Sciatic nerve (tissue), 2 donors: ENCODE measurements at places on chromosomes 13 and 19. TPM values are rescaled to one million over a fixed set of nuclear protein-coding genes. Genes with fewer than 3 reads are reported as not detected.

- DNase-seq, result no peak
These were observed 455.4 kb downstream of the IRS2 start for GRCh38 chr13:109331011-109331433.

DNA sequence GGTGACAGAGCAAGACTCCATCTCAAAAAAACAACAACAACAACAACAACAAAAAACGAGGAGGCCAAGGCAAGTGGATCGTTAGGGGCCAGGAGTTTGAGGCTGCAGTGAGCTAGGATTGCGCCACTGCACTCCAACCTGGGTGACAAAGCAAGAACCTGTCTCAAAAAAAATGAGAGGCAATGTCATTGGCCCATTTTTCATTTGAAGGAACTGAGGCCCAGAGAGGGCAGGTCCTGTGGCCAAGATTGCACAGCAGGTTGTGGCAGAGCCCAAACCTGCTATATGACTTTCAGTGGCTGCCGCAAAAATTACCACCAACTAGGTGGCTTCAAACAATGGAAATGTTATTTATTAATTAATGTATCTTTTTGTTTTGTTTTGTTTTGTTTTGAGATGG lies 5.5 kb downstream of the PIK3R2 start:
- DNase-seq, result no peak

Gene LRRC4B
- total RNA-seq, result 3.5 TPM

- DNase-seq, result no peak
These were observed 250.3 kb upstream of the OBI1 start for GRCh38 chr13:78909276-78909675.

Gene PSG3
- total RNA-seq, result not detected

Gene SYCN
- not detected for total RNA-seq

Gene ZNF558
- 35.0 TPM for total RNA-seq

Gene ACER1
- total RNA-seq, result not detected

Gene SH2D3A
- total RNA-seq, result 0.45 TPM

- DNase-seq, result no peak
These were observed 930.0 kb upstream of the SLITRK6 start for GRCh38 chr13:86729206-86729605.

DNA sequence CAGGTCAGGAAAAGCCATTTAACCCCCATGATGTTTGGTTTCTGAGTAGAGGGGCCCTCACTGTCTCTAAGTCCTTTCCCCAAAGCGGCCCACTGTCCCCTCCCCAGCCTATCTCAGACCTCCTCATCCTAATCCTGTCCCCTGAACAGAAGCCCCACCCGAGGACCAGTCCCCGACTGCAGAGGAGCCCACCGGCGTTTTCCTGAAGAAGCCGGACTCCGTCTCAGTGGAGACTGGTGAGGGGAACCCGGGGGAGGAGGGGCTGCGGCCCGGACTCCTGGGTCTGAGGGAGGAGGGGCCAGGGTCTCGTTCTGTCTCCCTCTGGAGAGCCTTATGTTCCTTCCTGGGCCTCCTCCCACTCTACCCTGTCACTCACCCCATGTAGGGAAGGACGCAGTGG lies 2.9 kb downstream of the MYBPC2 start:
- DNase-seq, result no peak

DNA sequence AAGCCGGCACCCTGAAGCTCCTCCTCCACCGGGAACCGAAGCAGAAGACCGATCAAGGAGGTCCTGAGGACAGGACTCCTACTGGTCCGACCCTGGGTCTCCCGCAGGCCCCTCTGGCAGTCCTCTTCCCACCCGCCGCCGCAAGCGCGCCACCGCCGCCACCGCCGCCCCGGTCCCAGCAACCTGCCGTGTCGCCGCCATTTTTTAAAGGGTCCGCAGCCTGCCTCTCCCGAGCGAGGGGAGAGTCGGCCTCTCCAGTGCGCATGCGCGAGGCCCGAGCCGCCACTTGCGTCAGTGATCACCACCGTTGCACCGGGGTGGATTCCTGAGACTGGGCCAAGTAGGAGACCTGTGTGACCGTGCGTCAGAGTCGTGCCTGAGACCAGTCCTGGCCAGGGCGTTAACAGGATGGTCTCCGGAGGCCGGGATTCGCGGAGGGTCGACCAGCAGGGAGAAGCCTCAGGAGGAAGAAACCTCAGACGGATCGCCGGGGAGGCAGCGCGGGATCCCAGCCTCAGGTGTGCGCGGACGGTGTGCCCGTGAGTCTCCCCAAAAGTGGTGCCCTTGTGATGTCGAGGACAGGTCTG lies 51.6 kb downstream of the ZNF146 start:
- no peak for DNase-seq

GRCh38 chr13:103487841-103488240 lies 421.6 kb upstream of the SLC10A2 start:
- DNase-seq, result no peak

GRCh38 chr13:96822895-96823294 lies 171.4 kb downstream of the OXGR1 start:
- DNase-seq, result no peak

Gene GDF15
- total RNA-seq, result 8.3 TPM

DNA sequence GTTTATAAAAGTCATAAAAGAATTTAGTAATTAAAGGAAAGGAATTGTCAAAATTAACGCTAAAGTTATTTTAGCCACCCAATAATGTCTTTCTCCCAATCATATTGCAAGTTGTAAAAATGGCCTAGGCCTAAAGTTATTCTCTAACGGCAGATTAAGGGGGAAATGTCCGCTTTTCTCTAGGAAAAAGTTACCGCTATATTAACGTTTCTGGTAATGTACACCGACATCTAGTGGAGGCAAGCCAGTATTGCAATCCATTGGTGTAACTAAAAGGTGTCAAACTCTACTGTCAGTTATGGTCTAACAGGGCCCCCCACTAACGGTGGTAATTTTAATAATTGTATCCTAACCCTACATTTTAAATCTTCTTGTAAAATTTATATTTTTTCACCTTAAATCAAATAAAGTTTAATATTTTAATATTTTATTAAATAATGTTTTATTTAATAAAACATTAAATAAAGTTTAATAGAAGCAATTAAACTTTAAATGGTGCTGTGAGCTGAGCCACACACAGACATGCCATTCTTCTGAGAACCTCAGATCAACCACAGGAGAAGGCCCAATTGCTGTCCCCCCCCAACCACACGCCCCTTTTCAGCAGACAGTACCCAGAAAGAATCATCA lies 35.9 kb upstream of the ZSCAN5A start:
- DNase-seq, result peak; percentile 55

GRCh38 chr19:3145909-3146676 lies 10.3 kb downstream of the GNA15 start:
- no peak for DNase-seq

Gene FUT1
- total RNA-seq, result 3.6 TPM

DNA sequence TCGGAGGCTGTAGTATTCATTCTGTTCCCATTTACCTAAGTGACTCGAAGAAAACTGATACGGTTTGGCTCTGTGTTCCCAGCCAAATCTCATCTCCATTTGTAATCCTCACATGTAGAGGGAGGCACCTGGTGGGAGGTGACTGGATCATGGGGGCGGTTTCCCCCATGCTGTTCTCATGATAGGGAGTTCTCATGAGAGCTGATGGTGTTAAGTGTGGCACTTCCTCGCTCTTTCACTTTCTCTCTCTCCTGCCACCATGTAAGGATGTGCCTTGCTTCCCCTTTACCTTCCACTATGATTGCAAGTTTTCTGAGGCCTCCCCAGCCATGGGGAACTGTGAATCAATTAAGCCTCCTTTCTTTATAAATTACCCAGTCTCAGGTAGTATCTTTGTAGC lies 23.5 kb downstream of the SLAIN1 start:
- no peak for DNase-seq

Gene ZNF560
- not detected for total RNA-seq

DNA sequence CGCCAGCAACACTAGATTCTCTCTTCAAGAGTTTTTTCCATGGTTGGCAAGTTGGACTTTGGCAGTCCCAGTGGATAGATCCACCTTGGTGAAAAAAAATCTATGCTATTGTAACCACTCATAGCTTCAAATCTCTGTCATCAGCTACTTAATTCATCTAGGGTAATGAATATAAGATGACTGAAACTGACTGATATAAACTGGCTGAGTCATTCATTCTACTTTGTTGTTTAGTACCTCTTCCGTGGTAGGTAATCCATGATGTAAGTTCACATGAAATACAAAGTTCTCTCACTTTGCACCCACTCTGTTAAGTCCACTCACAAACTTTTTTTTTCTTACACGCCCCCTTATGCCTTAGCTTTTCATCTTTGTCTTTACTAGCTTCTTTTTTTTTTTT lies 1381.5 kb downstream of the SLITRK5 start:
- no peak for DNase-seq

- no peak for DNase-seq
These were observed 11.1 kb downstream of the ZNF844 start for GRCh38 chr19:12075538-12076139.

DNA sequence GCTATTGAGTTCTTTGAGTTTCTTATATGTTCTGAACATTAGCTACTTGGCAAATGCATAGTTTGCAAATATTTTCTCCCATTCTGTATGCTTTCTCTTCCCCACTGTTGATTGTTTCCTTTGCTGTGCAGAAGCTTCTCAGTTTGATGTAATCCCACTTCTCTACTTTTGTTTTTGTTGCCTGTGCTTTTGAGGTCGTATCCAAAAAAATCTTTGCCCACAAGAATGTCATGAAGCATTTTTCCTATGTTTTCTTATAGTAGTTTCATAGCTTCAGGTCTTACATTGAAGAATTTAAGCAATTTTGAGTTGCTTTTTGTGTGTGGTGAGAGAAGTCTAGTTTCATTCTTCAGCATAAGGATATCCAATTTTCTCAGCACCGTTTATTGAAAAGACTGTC lies 536.7 kb upstream of the ARGLU1 start:
- DNase-seq, result no peak

DNA sequence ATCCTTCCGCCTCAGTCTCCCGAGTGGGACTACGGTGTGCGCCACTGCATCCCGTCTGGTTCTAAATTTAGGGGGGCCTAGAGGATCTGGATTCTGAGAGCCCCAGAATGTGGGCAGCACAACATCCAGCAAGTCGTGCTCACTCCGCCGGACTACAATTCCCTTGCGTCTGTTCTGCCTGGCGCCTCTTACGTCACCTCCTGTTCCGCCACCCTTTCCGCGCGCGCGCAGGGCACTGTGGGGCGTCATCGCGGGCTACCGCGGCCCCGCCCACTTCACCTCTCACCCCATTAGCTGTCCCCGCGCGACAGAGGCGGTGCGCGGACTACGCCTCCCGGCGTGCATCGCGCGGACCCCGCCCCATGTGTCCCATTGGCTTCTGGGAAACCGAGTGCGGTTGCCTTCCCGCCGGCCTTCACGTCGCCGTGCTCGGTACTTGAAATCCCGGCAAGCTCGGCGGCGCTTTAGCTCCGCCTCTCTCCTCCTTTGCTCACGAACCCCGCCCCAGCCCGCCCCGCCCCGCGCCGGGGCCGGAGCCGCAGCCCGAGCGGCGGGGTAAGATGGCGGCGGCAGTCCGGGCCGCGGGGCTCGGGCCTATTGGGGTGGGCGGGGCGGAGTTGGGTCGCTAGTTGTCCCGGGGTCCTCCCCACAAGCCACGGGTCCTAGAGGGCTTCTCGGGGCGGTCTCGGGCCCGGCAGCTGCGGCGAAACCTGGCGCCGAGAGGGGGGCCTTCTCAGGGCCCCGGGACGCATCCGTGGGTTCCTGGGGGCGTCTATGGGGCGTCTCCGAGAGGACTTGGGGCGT lies at the start of gene SCAF1:
TSS of gene SCAF1 (plus strand) at position 522 of the 804 bp plus-strand sequence. CDS start 2,818 bp downstream, outside the sequence.
- DNase-seq, result peak; percentile 99

DNA sequence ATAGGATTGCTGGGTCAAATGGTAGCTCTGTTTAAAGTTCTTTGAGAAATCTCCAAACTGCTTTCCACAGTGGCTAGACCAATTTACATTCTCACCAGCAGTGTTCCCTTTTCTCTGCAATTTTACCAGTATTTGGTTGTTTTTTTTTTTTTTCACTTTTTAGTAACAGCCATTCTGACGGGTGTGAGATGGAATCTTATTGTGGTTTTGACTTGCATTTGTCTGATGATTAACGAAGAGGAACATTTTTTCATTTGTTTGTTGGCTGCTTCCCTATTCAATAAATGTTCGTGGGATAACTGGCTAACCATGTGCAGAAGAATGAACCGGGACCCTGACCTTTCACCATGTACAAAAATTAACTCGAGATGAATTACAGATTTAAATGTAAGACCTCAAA lies 31.2 kb downstream of the CYP4F2 start:
- DNase-seq, result no peak

Gene ZNF575
- total RNA-seq, result 5.3 TPM

Gene FXYD7
- total RNA-seq, result 5.5 TPM

DNA sequence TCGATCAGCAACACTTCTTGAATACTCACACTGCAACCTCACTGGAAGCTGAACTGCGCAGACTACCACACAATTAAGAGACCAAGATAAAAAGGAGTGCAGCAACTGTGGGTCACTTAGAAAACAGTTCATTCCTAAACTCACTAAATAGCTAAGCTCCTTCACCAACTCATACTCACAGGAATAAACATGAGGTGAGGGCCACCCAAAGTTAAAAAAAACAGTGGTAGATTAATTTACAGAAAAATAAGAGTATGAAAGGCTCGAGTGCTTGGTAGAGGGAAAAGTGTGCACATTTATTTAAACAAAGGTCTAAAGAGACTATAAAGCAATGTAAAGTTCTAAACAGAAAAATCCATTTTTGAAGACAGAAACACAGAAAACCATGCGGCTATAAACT lies 7.6 kb downstream of the ANKRD10 start:
- no peak for DNase-seq

DNA sequence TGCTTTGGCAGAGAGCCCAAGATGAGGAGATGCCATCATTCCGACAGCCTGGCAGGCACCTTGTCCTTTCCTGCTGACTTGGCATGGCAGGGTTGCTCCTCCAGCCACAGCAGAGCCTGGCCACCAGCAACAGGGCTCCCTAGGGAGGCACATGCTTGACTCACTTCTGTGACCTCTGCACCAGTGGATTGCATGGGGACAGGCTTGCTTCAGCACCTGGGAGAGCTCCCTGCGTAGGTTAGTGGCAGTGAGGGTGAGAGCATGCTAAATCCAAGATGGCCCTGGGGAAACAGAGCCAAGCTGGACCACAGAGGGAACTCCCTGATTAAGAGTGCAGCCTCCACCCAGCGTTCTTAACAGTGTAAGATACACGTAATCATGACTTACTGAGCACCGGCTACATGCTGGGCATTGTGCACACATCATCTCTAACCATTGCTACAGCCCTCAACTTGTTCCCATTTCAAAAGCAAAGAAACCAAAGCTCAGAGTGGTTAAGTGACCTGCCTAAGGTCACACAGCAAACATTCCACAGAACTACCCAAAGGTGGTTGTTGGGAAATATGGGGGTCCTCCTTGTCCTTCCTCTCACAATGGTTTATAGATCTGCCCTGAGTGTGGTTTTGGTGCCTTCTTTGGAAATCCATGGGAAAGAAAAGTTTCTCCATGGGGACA lies 116.6 kb upstream of the UQCRFS1 start:
- DNase-seq, result no peak

- DNase-seq, result no peak
These were observed 4.3 kb downstream of the CDX2 start for GRCh38 chr13:27964741-27965323.

DNA sequence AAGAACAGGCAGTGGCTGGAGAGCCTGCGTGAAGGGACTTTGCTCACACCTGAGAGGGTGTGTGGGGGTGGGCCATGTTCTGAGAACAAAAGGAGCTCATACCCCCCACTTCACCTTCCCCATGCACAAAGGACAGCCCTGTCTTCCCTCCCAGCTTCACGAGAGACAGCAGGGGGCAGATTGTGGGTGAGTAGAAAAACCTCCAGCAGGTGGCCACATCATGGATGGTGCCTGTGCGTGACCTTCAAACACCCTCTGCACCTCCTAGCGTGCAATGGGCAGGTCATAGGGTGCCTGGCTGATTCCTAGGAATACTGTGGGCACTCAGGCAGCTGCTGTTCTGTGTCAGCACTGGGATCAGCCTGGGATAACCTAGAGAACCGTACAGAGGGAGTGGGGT lies 36.3 kb upstream of the PSG9 start:
- DNase-seq, result no peak
